ENCODE measurements at places on chromosomes 12 and 14.

DNA sequence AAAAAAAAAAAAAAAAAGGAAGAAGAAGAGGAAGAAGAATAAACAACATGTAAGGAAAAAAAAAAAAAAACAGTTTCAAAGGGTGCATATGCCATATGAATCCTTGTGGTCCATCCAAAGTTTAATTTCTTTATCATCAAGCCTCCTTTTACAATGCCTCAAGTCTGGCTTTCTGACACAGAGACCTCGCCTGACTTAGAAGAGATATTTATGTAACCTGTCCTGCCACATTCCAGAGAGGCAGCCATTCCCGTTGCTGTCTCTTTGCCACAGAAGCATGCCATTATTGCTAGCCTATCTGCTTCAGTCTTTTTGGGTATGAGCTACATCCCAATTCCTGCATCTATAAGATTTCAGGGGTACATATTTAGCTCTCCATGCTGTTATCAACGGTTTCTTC lies 596.7 kb upstream of the ATP2B1 start:
- no peak for DNase-seq
- H3K27ac ChIP-seq, result no peak overlapping the region
- no peaks in the 10 kb centered on the region for H3K4me1 ChIP-seq
- H3K27me3 ChIP-seq, result no peaks in the 10 kb centered on the region
- no peaks in the 10 kb centered on the region for H3K36me3 ChIP-seq
- no peak overlapping the region for H3K4me3 ChIP-seq

- peak overlapping the region; percentile 14 for H3K27ac ChIP-seq
- no peak for DNase-seq
- H3K4me1 ChIP-seq, result peaks cover 52% of the 10 kb centered on the region
- H3K4me3 ChIP-seq, result no peak overlapping the region
- peaks cover 1% of the 10 kb centered on the region for H3K27me3 ChIP-seq
Measured at GRCh38 chr14:71552809-71553208, 379.4 kb upstream of the RGS6 start.

GRCh38 chr14:51596488-51597117 lies 55.1 kb upstream of the FRMD6 start:
- H3K27me3 ChIP-seq, result peaks cover 9% of the 10 kb centered on the region
- peaks cover 44% of the 10 kb centered on the region for H3K4me1 ChIP-seq
- peak; percentile 91 for DNase-seq
- peak overlapping the region; percentile 78 for H3K27ac ChIP-seq
- peak overlapping the region; percentile 51 for H3K4me3 ChIP-seq

DNA sequence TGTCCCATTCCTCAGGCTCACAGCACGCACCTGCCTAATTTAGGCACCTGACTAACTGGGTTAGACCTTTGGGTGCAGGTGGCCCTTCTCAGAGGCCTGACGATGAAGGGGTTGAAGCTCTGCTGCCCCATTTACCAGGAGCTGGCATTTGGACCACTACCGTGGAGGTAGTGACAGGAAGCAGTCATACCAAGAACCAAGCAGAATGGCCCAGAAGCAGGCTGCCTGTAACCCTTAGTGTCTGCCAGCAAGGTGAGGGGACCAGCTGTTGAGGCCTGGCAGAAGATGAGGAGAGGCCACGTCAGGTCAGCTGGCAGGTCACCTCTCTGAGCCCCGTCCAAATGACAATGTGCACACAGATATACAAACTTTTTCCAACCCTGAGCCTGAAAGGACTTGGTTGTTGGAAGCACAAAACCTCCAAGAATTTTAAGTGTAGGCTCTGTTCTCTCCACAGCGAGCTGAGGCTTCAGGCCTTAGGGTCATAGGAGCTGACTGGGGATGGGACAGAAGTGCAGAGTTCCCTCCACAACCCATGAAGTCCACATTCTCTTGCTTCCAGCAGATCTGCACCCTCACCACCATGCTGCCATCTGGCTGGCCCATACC lies 23.1 kb downstream of the VASH1 start:
- H3K27me3 ChIP-seq, result peaks cover 7% of the 10 kb centered on the region
- H3K27ac ChIP-seq, result peak overlapping the region; percentile 55
- peaks cover 8% of the 10 kb centered on the region for H3K4me1 ChIP-seq
- peaks cover 14% of the 10 kb centered on the region for H3K36me3 ChIP-seq
- H3K4me3 ChIP-seq, result no peak overlapping the region

GRCh38 chr12:2320841-2321240 lies 268.1 kb downstream of the CACNA1C start:
- no peaks in the 10 kb centered on the region for H3K4me1 ChIP-seq
- no peaks in the 10 kb centered on the region for H3K36me3 ChIP-seq
- no peak overlapping the region for H3K27ac ChIP-seq
- no peak overlapping the region for H3K4me3 ChIP-seq
